ENCODE measurements at places on chromosomes 1 and 21.

DNA sequence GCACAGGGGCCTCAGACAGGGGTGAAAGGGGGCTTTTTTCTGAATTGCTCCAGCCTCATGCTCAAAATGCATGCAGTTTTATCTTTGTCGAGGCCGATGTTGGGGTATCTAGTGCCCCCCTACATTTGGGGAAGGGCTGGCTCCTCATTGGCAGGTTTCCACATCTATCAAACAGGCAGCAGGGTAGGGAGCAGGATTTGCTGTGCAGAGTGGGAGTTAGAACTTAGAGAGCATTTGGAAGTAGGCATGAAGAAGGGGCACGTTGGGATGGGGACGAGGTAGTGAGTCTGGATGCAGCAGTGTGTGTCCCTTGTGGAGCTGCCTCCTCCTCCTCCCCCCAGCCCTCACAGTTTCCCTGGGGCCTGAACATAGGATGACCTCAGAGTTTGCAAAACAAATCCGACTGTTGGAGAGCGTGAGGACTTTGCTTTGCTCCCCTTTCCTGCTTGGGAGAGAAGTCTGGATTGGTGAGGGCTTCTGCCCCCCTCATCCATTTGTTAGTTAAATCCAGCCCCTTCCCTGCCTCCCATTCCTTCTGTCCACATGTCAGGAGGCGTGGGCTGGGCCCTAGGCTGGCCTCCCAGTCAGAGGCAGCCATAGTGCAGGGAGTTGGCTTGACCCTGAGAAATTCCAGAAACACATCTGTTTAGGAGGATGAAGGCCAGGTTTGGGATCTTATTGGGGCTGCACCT, 36.9 kb upstream of the GPR37L1 start:
- DNase-seq: no peak

- no peak for DNase-seq
Measured at GRCh38 chr1:230563591-230563990, 78.7 kb upstream of the COG2 start.

- DNase-seq: peak; percentile 17
Measured at GRCh38 chr1:147598621-147599361, 57.5 kb downstream of the BCL9 start.

DNA sequence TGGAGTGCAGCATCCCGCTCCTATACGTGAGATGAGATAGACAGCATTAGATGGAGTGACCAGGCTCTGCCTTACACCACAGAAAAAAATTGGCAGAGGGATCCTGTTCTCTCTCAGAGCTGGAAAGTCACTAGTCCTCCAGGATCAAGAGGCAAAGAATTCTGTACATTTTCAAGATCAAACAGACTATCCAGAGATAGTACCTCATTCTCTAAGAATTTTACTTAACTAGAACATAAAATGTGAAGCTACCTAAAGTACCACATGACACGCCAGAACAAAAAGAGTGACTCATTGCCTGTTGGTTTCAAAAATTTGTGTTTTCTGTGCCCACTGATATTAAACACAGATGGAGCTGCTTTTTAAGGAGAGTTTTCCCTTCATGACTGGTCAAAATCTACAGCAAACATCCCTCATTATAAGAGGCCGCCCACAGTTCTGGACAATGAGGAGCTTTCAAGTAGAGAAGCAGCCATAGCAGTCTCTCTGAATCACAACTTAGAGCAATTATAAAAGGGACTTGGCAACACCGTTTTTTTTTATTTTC, 32.3 kb downstream of the CD160 start:
- no peak for DNase-seq

- no peak for DNase-seq
Measured at GRCh38 chr1:182493063-182493462, 43.1 kb downstream of the RGSL1 start.

DNA sequence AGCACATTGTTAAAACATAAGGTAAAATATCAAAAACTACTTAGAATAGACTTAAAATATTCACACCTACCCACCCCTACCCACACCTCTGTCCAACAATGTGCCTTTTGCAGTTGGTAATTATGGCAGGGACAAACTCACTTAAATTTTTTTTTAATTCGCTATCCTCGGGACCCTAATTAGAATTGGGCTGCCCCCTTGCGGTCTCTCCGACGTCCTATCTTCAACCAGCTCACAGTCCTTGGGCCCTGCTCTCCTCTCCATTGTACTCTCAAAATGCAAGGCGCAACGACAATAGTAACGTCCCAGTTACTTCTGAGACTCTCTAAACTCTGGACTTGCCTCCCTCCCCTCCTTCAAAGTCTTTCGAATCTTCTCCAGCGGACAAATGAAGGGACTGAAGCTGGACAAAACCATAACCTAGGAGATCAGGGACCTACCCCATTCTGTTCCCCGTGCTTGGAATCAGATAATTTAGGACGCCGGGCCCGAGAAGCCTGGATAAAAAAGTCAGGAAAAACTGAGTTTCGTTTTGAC, 1.1 kb upstream of the CIART start:
- DNase-seq: peak; percentile 63

DNA sequence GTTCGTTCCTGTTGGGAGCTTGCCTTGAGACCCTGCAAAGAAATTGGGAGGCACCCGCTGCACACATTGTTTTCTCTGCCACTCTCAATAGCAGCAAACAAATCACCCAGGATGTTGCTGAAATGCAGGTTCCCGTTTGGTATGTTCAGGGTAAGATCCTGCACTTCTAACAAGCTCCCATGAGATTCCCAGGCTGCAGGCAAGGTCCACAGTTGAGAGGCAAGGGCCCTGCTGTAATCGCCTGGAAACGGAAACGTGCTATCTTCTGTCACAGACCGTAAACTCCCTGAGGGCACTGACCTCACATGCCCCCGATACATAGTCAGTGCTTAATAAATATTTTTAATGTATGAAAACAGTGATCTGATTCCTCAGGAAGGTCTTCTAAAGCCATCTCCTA, 37.8 kb downstream of the XCL1 start:
- no peak for DNase-seq

DNA sequence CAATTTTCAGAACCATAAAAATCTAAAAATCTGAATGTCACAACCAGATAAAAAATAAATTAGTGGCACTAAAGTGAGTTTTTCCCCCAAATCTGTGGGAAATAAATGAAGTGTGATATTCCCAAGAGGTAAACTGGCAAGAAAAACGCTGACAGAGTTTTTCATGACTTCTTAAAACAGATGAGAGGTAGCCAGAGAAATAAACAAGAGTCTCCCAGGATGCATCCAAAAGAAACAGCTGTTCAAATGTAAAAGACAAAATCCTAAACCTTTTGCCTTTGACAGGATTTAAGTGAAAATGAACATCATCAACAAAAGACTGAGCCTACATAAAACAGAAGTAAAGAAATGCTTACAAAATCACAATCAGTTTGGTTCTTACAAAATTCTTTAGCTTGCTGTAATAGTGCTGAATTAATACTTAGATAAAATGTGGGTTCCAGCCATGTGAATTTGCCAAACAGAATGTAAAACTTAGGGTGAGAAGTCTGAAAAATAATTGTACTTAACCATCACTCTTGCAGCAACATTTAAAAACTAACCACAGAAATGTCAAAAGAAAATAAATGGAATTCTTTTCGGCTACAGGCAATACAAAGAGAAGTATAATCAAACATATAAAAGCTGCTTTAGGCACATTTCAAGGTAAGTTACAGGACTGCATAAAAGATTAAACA, 133.6 kb downstream of the EIF4G3 start:
- no peak for DNase-seq

GRCh38 chr21:36419996-36420395, 34.8 kb downstream of the CHAF1B start:
- peak; percentile 25 for DNase-seq

- no peak for DNase-seq
Measured at GRCh38 chr1:53069663-53070327, 7.8 kb downstream of the PODN start.

GRCh38 chr1:17839641-17840196, 84.6 kb downstream of the ACTL8 start:
- DNase-seq: no peak

- peak; percentile 25 for DNase-seq
Measured at GRCh38 chr1:6348511-6349191, 44.9 kb downstream of the ACOT7 start.

DNA sequence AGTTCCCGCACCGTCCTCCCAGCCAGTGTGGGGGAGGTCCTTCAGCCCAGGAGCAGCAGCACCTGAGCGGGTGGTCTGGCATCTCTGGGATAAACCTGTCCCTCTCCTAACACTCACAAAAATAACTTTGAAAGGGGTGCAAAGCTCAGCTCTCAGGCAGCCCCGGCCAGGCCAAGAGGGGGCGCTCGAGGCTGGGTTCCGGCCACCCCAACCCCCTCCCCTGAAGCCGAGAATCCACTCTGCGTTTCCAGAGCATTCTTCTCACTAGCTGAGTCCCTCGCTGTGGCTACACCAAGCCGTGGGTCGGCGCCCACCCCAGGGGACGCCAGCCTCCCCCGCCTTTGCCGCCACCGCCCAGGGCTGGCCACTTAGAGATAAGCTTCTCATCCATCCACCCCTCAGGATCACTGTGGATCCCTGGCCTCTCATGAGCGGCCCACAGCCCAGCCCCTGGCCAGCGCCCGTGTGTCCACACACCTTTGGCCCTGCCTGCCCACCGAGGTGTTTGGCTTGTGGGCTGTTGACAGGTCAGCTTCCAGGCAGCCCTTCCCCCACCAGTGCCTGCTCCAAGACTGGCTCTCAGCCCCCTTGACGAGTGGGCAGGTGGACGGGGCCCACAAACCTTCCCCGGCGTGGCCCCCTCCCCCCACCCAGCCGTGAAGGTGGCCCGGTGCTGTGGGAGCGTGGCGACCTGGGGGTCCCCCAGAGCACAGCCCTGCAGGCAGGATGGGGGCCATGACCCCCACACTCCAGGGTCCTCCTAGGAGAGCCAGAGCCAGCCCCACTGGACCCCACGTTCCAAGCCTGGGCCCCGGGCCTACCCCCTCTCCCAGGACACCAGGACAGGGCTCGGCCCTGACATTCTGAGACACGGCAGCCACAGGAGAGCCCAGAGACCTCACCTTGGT, 1.9 kb downstream of the FTCD start:
- DNase-seq: peak; percentile 32

GRCh38 chr1:35556484-35557117, 602 bp downstream of the KIAA0319L start:
- DNase-seq: no peak

- DNase-seq: no peak
Measured at GRCh38 chr1:165169028-165169427, 187.5 kb downstream of the LMX1A start.

- no peak for DNase-seq
Measured at GRCh38 chr1:167599957-167600581, 30.0 kb upstream of the RCSD1 start.

DNA sequence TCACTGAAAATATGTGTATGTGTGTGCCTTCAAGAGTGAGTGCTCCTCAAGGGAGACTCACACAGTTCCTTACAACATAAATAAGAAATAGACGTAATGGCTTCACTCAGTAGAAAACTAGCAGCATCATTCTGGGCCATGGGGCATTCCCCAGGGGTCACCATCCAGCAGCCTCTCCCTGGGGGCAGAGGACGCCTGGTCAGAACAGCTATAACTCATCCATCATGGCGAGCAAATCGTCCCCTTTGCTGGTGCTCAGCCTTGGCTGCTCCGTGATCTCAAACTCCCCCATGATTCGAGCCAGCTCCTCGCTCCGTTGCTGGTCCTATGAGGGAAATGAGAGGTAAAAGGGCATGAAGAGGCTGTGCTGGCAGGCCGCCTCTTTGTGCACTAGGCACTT, 20.2 kb upstream of the LSM10 start:
- no peak for DNase-seq

DNA sequence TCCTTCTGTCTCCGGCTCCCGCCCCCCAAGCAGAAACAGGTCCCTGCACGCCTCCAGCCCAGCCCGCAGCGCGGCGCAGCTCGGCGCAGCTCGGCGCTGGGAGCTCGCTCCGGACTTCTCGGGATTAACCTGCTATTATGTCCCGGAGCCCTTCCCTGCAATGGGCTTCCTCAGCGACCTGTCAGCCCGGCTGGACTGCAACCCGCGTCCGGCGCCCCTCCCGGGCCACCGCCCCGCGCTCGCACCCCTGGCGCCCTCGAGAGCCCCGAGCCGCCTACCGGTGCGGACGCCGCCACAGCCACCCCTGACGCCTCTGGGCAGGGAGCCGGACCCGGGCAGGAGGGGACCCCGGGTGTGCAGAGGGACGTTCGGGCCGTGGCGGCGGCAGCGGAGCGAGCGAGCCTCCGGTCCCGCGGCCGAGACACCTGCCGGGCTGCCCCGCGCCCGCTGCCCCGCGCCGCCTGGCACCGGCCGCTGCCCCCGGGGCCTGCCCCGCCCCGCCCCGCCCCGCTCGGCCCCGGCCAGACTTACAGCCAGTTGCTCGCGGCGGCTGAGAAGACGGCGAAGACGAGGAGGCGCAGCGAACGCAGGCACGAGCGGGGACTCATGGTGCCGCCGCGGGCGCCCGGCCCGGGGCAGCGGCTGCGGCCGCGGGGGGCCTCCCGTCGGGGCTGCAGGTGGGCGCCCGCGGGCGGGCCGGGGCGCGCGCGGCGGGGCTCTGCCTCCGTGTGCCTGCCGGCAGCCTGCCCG, 407 bp downstream of the WNT4 start:
- DNase-seq: no peak

DNA sequence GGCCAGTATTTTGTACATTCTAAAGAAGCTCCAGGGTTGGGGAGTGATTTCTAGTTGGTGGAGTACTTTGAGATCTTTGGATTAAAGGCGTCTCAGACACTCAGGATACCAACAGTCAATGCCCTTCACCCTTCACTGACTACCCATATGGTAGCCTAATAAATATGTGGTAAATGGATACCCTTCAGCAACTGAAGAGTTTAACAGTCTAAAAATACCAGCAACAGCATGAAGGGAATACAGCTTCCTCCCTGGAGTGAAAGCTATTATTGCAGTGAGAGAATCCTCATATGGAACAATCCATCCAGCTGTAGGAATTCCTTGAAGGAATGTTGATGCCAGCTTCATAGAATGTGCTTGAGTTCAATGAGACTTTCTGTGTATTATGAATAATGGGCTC, 26.8 kb downstream of the DNAJC11 start:
- no peak for DNase-seq

- DNase-seq: no peak
Measured at GRCh38 chr1:16145662-16146278, 10.1 kb downstream of the EPHA2 start.

GRCh38 chr1:3714284-3714741, 37.9 kb upstream of the CCDC27 start:
- no peak for DNase-seq

GRCh38 chr1:181646710-181647109, 163.4 kb downstream of the CACNA1E start:
- DNase-seq: no peak

GRCh38 chr1:53553734-53554509, 94.7 kb downstream of the DMRTB1 start:
- no peak for DNase-seq
